ENCODE measurements at places on chromosomes 5 and 9.

DNA sequence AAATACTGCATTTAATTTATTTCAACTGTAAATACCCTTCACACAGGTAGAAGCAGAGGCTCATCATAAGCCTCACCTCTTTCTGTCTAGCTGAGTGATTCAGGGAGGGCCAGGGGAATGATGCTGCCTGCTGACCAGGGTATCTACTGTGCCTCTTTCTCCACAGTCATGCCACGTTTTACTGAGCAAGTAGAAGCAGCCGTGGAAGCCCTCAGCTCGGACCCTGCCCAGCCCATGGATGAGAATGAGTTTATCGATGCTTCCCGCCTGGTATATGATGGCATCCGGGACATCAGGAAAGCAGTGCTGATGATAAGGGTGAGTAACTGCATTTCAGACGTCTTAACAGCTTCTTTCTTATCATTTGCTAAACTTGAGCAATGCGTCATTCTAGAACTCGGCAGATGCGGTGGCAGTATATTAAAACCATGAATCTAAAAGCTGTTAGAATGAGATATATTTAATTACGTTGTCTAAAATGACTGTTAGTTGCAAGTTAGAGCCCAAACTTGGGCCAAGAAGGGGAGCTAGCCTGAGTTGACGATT, 50.0 kb upstream of the LRRTM2 start:
- no peak overlapping the region for H3K4me3 ChIP-seq
- no peak for DNase-seq
- H3K4me1 ChIP-seq, result peaks cover 3% of the 10 kb centered on the region
- H3K36me3 ChIP-seq, result peaks cover 28% of the 10 kb centered on the region

DNA sequence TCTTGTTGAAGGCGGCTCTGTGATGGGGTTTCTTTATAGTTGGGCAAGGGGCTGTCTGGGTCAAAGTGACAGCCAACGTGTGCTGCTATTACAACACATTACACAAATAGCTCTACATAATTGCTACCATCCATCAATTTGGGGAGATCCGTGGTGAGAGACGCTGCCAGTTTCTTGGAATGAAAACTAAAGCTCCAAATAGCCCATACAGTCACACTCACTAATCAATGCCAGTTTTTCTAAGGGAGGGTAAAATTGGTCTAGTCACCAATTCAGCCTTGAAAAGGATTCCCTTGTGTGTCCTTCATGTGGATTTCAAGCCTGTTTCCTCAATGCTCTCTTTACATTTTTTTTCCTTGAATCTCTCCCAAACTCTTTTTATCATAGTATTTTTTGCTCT, 343.3 kb upstream of the KLF4 start:
- no peak overlapping the region for H3K27ac ChIP-seq
- no peak overlapping the region for H3K4me3 ChIP-seq
- peaks cover 4% of the 10 kb centered on the region for H3K36me3 ChIP-seq
- H3K27me3 ChIP-seq, result peaks cover 97% of the 10 kb centered on the region

DNA sequence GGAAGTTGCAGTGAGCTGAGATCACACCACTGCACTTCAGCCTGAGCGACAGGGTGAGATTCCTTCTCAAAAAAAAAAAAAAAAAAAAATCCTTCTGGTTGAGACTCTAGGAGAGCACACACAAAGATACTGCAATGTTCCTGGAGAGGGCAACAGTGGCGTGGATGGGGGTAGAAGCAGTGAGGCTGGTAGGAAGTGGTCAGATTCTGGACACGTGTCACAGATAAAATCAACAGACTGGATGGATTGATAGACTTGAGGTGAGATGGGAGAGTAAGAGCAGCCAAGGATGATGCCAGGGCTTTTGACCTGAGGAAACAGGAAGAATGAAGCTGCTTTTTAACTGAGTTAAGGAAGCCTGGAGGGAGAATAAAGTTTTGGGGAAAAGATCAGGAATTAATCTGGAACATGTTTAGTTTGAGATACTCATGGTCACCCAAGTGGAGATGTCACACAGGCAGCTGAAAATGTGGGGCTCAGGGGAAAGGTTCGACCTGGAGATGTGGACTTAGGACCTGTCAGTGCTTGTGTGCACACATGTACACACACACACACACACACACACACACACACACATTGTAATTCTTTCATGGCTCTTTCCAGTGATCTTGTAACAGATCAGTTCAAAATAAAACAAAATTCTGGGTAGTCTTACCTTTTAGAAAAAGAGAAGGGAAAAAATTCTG, 88.1 kb downstream of the FANCC start:
- peaks cover 13% of the 10 kb centered on the region for H3K36me3 ChIP-seq
- no peak overlapping the region for H3K27ac ChIP-seq
- peaks cover 13% of the 10 kb centered on the region for H3K4me1 ChIP-seq
- H3K27me3 ChIP-seq, result no peaks in the 10 kb centered on the region
- DNase-seq, result no peak

GRCh38 chr5:66909364-66909763, 287.2 kb downstream of the CD180 start:
- no peak overlapping the region for H3K4me3 ChIP-seq
- no peak for DNase-seq
- no peak overlapping the region for H3K27ac ChIP-seq
- H3K4me1 ChIP-seq, result peaks cover 16% of the 10 kb centered on the region
- H3K27me3 ChIP-seq, result no peaks in the 10 kb centered on the region

GRCh38 chr9:94676446-94677131, 37.3 kb upstream of the FBP1 start:
- peaks cover 15% of the 10 kb centered on the region for H3K27me3 ChIP-seq
- no peaks in the 10 kb centered on the region for H3K4me1 ChIP-seq
- H3K27ac ChIP-seq, result no peak overlapping the region

- H3K4me3 ChIP-seq, result no peak overlapping the region
- H3K36me3 ChIP-seq, result peaks cover 11% of the 10 kb centered on the region
- peaks cover 2% of the 10 kb centered on the region for H3K4me1 ChIP-seq
- no peak for DNase-seq
- no peaks in the 10 kb centered on the region for H3K27me3 ChIP-seq
Observed at GRCh38 chr5:10364186-10364689, 10.7 kb downstream of the MARCHF6 start.

DNA sequence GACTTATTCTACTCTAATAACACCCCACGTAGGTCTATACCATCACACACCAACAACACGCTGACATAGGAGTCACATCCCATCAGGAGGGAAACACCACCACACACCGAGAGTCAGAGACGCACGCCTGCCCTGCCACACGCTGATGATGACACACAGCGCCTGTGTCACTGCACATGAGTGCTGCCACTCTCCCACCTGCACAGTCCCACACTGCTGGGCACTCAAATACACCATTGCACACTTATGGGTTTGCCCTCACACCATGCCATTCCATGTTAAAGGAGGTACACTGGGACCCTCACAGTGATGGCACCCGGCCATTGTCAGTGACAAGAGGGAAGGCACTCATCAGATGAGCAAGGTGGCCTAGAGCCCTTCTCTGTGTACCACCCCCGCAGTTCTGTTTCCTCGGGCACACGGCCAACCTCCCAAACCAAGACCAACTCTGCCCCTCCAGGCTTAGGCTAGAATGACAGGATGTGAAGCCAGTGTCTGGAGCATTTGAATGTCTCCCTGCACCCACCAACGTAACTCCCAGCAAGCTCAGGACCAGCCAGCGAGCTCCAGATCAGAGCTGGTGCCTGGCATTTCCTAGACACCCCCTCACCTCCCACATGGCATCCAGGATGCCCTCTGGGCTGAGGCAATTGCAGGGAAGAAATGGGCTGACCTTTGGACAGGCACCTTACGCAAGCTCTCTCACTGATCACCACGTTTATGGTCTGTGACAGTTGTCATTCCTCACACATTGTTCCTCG, 3.6 kb upstream of the CPLX2 start:
- H3K4me3 ChIP-seq, result no peak overlapping the region
- H3K36me3 ChIP-seq, result no peaks in the 10 kb centered on the region
- no peaks in the 10 kb centered on the region for H3K4me1 ChIP-seq
- no peak overlapping the region for H3K27ac ChIP-seq

DNA sequence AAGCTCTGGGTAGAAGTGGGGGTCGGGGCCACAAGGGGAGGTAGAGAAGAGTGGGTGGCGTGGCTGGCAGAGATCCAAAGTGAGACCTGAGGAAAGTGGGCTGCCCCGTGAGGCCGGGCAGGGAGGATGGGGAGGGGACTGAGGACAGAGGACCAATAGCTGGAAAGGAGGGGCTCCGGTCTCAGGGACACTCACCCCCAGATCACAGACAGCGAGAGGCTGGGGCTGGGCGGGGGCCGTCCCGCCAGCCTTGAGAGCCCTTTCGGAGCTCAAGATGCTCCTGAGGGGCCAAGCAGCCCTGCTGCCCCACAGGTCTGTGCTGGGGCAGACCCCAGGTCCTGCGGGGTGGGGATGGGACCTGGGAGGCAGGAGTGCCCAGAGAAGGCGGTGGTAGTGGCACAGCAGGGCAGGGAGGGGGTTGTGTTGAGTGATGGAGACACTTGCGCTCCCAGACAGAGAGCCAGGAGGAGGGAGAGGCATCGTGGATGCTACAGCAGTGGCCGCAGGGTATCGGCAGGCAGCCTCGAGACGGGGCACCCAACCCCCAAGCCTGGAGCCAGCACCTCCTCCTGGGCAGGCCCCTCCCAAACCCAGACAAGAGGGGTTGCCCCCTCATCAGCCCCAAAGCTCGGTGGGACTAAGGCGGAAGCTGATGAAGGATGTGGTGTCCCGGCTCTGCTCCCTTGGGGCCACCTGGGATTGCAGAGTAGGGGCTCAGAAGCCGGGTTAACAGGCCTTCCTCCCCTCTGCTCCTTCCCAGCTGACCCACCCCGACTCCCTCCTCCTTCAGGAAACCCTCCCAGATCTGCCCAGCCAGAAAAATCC, 3.4 kb downstream of the SARDH start:
- H3K4me1 ChIP-seq, result peaks cover 7% of the 10 kb centered on the region
- H3K36me3 ChIP-seq, result no peaks in the 10 kb centered on the region
- H3K27me3 ChIP-seq, result no peaks in the 10 kb centered on the region
- H3K4me3 ChIP-seq, result no peak overlapping the region
- no peak overlapping the region for H3K27ac ChIP-seq

GRCh38 chr5:132687995-132688394, 14.2 kb downstream of the IL4 start:
- no peaks in the 10 kb centered on the region for H3K27me3 ChIP-seq
- H3K4me1 ChIP-seq, result no peaks in the 10 kb centered on the region
- H3K4me3 ChIP-seq, result no peak overlapping the region
- H3K27ac ChIP-seq, result peak overlapping the region; percentile 39

DNA sequence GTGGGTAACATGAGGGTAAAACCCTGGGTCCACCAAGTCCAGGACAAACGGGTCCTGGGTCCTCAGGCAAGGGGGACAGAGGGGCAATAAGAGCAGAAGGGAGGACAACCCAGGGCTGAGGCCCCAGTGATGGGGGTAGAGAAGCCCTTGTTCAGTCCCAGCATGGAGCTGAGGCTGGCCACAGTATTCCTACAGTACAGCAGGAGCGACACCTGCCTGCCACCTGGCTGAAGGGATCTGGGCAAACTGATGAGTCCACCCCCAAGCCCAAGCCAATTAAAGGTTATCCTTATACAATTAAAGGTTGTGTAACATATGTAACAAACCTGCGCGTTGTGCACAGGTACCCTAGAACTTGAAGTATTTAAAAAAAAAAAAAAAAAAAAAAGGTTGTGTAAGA, 97.7 kb upstream of the LRRTM2 start:
- peaks cover 2% of the 10 kb centered on the region for H3K27me3 ChIP-seq
- H3K27ac ChIP-seq, result no peak overlapping the region
- DNase-seq, result no peak
- H3K4me3 ChIP-seq, result no peak overlapping the region
- H3K4me1 ChIP-seq, result peaks cover 8% of the 10 kb centered on the region

DNA sequence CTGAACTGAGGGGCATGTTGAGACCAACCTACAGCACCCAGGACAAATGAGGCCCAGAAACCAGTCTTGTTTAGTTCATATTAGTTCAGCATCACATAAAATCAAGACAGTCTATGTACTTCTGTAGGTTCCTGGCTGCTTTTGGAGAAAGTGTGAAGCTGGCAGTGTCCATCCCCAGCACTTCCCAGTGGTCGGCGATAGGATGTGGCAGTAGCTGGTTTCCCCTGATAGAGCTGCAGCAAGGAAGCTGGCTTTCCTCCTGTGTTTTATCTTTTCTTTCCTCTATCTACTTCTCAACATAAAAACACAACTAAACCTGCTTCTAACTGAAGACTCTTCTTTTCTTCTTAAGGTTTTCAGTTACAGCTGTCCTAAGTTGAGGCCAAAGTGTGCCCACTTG, 43.0 kb upstream of the SLC46A2 start:
- no peaks in the 10 kb centered on the region for H3K36me3 ChIP-seq
- no peak overlapping the region for H3K4me3 ChIP-seq
- DNase-seq, result no peak
- no peaks in the 10 kb centered on the region for H3K4me1 ChIP-seq

DNA sequence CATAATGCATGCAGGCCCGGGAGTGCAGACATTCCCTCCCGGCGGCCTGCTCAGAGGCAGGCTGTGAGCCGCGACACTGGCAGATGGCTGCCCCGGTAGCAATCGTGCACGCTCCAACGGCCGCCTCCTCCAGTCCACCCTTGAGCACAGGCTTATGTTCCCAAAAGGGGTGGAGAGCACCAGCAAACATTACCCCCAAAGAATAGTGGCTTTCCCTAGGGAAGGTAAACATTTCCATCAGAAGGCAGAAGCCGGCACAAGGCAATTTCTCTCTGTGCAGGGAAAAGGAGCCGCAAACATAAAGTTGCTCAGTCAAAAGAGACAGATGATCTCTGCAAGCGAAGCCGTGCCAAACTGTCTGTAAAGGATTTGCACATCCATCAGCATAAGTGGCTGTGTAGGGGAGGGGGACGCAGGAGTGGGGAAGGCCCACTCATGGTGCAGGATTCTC, 92.5 kb downstream of the SIL1 start:
- peak overlapping the region; percentile 63 for H3K27ac ChIP-seq
- H3K36me3 ChIP-seq, result no peaks in the 10 kb centered on the region
- DNase-seq, result no peak
- peaks cover 34% of the 10 kb centered on the region for H3K4me1 ChIP-seq
- H3K27me3 ChIP-seq, result no peaks in the 10 kb centered on the region

GRCh38 chr5:115433918-115434317, 110.7 kb downstream of the FEM1C start:
- H3K36me3 ChIP-seq, result no peaks in the 10 kb centered on the region
- no peak overlapping the region for H3K4me3 ChIP-seq
- H3K27me3 ChIP-seq, result peaks cover 81% of the 10 kb centered on the region
- DNase-seq, result no peak
- H3K4me1 ChIP-seq, result peaks cover 16% of the 10 kb centered on the region
- H3K27ac ChIP-seq, result no peak overlapping the region

DNA sequence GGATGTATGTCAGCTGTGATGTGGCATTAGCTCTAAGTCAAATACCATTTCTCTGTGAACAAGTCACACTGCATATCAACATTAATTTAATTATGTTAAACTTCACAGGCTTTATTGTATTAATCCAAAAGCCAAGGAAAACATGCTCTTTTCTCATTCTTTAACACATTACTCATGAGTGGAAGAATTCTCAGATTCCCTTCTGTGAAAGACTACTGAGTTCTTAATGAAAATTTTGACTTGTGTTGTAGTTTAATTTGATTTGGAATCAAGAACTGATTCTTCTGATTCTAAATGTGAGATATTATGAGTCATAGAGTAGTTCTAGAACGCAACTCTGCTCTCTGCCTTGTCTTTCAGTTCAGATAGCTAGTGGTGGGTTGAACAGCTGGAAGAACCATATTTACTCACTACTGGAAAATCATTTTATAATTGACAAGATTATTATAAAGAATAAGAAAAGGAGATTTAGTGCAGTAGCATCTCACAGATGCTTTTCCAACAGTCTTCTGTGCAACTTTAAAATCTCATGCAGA, 90.6 kb downstream of the VCAN start:
- H3K27ac ChIP-seq, result no peak overlapping the region
- no peak overlapping the region for H3K4me3 ChIP-seq
- H3K36me3 ChIP-seq, result peaks cover 35% of the 10 kb centered on the region
- peaks cover 13% of the 10 kb centered on the region for H3K27me3 ChIP-seq
- peaks cover 69% of the 10 kb centered on the region for H3K4me1 ChIP-seq
- DNase-seq, result no peak

All from progenitor cell of endocrine pancreas (in vitro differentiated cells).